ENCODE measurements at places on chromosomes 1 and 21.

- no peak for DNase-seq
Observed at GRCh38 chr1:17198476-17199258, 6.3 kb upstream of the PADI1 start.

- peak; percentile 38 for DNase-seq
Observed at GRCh38 chr1:172537827-172538391, 5.0 kb downstream of the SUCO start.

DNA sequence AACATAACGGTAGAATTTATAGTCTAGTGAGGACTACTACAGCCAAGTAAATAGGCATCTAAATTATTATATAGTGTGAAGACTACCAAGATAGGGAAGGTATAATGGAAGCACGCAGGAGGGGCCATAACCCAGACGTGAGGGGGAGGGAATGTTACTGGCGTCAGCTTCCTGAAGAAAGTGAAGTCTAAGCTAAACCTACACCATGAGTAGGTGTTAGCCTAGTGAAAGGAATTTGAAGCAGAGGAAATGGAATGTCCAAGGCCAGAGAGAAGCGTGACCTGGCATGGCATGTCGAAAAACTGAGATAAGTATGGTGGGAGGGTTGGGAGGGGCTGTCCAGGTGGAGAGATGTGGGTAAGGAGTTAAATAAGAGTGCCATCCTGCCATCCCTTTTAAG is 140.5 kb downstream of the SLC44A5 start:
- no peak for DNase-seq

DNA sequence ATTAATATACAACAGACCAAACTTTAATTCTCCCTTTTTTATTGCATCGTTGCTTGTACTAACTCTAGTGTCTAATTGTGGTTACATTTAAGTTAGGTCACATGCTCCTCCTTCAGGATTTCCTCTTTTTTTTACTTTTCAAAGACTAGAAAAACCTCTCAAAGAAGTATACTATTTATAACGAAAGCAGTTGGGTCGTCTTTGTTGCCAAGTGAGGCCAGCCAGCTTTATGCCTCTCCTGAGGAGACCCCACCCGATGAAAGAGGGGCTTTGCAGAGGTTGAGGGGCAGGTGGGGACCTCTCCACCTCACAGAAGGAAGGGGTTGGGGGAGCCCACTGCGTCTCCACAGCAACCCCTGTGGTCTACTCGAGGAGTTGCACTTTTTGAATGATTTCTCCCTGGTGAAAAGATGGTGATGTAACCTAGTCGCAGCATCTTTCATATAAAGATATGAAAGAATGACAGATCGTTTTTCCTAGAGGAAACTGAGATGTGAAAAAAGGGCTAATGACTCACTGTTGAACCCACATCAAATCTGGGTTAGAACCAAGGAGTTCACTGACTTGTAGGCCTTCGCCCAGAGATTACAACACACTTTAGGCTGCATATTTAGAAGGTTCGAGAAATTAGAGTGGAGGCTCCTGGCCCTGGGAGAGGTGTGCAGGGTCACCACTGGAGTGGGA is 6.4 kb downstream of the TGFB2 start:
- DNase-seq: peak; percentile 46

- no peak for DNase-seq
Observed at GRCh38 chr1:225749706-225750105, 27.9 kb upstream of the SRP9 start.

- DNase-seq: no peak
Observed at GRCh38 chr1:161706482-161707347, at the start of gene FCRLA. FCRLA (plus strand) TSS chr1:161707229; CDS start chr1:161707265, 36 bp downstream.

DNA sequence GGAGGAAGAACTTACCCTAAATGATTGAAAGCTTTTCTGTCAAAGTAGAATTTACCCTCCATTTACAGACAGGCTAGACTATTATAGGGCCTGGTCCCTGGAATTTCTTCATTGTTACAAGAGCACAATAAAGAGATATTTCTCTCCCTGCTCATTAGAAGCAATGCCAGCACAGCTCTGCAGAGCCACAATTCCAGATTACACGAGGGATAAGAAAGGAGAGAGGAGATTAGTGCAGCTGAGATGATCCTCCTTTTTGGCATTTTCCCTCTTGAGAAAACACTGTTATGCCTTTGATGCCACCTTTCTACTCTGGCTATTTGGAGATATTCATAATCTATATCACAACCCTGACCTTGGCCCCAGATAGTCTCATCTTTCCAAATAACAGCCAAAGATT is 1119.5 kb upstream of the TMPRSS15 start:
- peak; percentile 11 for DNase-seq

DNA sequence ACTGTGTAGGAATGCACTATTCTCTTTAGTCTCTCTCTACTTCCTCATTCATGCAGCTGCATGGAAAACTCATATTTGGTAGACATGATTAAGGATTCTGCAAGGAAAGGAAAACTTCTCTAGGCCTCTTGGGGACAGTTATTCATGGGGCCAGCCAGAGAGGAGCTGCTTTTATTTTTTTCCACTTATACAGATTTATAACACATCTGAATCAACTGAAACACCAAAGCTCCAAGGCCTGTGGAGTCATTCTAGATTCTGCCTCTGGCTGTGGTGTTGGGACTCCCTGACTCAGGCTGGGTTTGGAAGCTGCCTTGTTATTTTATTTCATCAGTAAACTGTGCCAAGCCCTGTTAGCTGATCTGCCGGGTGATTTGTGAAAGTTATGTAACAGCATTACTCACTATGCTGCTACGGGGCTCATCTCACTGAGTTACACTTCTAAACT is 83.9 kb upstream of the EDEM3 start:
- DNase-seq: no peak

DNA sequence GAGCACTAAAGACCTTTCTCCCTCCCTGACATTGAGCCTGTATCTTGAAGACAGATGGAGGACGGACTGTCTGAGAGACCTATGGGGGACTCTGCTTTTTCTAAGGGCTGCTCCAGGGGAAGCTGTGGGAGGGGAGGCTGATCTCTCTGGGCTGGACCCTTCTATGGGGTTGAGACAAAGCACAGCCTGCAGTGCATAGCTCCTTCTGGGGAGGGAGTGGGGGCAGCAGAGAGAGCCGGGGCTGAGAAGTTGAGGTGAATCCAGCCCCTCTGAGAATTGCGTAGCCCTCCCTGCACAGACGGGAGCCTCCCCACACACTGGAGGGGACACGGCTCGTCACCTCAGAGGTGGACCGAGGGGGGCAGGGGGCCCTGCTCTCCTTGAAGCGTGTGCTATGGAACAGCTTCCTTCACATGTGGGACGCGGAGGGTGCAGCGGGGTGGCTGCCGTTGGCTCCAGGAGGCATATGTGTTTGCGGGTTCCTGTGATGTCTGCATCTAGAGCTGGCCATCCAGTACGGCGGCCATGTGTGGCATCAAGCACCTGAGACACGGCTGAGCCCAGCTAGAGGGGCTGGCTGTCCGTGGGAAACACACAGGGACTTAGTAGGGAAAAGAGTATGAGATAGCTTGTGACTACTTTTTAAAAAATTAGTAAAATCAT is 299.1 kb downstream of the CAMTA1 start:
- peak; percentile 54 for DNase-seq

DNA sequence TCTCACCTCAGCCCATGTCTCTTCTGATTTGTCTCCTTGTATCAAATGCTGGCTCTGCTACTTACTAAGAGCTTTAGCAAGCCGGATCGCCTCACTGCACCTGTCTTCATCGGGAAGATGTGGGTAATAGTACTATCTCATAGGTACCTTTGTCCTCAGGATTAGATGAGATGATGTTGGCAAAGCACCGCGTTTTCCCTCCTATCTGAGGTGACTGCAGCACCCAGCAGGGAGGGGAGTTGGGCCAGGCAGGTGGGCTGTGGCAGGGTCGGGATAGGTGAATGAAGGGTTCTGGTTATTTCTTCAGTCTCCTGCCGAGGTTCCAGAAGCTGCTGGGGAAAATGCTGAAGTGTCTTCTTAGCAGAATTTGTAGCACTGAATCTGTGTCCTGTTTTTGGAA is 5.2 kb downstream of the OPRD1 start:
- no peak for DNase-seq

- DNase-seq: peak; percentile 49
Observed at GRCh38 chr1:185775501-185775900, 41.3 kb downstream of the HMCN1 start.

DNA sequence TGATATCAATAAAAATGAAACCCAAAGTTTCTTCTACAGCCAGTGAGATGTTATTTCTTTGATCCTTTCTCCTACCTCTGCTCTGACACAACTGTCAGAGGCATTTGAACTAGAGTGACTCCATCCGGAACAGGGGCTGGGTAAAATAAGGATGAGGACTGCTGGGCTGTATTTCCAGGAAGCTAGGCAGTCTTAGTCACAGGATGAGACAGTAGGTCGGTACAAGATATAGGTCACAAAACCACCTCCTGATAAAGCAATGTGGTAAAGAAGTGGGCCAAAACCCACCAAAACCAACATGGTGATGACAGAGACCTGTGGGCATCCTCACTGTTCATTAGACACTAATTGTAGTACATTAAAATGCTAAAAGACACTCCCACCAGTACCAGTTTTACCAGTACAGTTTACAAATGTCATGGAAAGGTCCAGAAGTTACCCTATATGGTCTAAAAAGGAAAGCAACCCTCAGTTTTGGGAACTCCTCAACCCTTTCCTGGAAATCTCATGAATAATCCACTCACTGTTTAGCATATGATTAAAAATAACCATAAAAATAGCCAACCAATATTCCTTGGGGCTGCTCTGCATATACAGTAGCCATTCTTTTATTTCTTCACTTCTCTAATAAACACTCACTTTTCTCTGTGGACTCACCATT is 96.7 kb downstream of the GABPA start:
- DNase-seq: no peak

GRCh38 chr1:154453161-154453560 is 48.0 kb downstream of the IL6R start:
- DNase-seq: no peak

GRCh38 chr1:207933205-207933800 is 22.4 kb upstream of the CD34 start:
- DNase-seq: no peak

GRCh38 chr1:180156201-180156600 is 1.5 kb downstream of the QSOX1 start:
- DNase-seq: no peak

DNA sequence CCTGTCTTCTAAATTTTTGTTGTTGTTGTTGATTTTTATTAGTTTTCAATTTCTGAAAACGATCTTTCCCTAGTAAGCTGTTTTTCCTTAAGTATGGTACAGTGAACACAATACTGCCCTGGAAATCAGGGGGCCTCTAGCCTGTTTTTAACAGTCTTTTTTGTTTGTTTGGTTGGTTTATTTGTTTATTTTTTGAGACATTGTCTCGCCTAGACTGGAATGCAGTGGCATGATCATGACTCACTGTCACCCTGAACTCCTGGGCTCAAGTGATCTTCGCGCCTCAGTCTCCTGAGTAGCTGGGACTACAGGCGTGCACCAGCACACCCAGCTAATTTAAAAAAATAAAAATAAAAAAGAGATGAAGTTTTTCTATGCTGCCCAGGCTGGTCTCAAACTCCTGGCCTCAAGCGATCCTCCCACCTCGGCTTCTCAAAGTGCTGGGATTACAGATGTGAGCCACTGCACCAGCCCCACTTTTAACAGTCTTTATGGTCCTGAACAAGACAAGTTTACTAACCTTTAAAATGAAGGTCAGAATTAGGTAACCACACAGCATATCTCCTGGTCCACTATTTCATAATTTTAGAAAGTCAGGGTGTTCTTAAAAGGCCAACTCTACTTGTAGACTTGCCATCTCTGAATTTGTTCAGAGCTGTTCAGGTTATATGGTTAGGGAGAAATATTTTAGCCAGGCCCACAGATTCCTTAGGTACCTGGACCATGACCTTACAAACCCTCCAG is 35.4 kb downstream of the TBCE start:
- DNase-seq: no peak

GRCh38 chr1:1593834-1594601 is 5.9 kb downstream of the FNDC10 start:
- DNase-seq: no peak

DNA sequence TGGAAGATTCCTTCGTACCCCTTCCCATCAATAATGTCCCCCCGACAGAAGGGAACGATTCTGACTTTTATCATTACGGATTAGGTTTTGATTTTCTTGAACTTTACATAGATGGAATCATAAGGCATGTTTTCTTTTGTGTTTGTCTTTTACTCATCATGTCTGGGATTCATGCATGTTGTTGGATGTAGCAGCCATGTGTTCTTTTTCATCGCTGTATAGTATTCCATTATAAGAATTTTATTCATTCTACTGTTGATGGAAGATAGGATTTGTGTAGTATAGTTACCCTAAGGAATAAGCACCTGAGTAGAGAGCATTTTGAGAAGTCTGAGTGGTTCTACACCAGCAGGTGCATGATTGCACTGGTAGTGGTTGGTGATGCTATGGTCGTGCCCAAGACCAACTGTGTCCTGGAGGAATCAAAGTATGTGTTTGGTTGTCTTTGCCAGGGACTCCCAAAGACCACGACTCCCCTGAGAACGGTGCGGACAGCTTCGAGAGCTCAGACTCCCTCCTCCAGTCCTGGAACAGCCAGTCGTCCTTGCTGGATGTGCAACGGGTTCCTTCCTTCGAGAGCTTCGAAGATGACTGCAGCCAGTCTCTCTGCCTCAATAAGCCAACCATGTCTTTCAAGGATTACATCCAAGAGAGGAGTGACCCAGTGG is 13.5 kb downstream of the ETS2 start:
- no peak for DNase-seq

- DNase-seq: no peak
Observed at GRCh38 chr21:42498012-42498411, 2.0 kb upstream of the RSPH1 start.

DNA sequence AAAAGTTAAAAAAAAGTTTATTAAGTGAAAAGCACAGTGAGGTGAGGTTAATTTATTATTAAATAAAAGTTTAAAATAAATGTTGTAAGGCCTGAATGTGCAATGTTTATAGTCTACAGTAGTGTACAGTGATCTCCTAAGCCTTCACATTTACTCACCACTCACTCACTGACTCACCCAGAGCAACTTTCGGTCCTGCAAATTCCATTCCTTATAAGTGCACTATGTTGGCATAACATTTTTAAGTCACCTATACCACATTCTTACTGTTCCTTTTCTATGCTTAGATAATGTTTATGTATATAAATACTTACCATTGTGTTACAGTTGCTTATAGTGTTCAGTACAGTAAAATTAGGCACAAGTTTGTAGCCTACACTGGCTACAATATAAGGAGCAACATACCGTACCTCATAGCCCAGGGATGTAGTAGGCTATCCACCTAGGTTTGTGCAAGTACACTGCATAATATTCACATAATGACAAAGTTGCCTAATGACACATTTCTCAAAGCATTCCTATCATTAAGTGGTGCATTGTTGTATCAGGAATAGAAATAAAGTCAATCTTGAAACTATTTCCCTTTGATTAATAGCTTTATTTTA is 426.5 kb upstream of the BRINP3 start:
- no peak for DNase-seq

- DNase-seq: no peak
Observed at GRCh38 chr1:245858022-245858721, 648.9 kb downstream of the SMYD3 start.

Data from neural progenitor cell (in vitro differentiated cells).